Right cardiac atrium (tissue), 5 donors: ENCODE measurements at places on chromosomes 4 and X.

DNA sequence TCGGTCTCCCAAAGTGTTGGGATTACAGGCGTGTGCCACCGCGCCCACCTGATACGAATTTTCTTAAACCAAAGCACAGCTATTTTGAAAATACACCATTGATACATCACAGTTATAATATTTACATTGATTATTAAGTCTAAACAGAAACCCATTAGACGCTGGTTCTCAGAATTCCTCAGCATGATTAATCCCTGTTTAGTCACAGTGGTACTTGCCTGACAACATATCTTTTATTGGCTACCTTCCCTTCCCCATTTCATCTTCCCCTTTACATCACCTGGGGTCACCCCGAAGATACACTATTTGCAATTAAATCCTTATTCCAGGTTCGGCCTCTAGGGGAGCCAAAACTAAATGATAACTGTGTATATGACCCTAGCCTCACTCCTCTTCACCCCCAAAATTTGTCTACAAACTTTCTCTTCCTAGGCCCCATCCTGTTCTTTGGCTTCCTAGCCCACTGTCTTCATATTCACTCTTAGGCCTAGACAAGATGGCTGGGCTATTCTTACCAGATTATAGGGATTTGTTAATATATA is 36.8 kb upstream of the IL1RAPL1 start:
- no peak for DNase-seq

DNA sequence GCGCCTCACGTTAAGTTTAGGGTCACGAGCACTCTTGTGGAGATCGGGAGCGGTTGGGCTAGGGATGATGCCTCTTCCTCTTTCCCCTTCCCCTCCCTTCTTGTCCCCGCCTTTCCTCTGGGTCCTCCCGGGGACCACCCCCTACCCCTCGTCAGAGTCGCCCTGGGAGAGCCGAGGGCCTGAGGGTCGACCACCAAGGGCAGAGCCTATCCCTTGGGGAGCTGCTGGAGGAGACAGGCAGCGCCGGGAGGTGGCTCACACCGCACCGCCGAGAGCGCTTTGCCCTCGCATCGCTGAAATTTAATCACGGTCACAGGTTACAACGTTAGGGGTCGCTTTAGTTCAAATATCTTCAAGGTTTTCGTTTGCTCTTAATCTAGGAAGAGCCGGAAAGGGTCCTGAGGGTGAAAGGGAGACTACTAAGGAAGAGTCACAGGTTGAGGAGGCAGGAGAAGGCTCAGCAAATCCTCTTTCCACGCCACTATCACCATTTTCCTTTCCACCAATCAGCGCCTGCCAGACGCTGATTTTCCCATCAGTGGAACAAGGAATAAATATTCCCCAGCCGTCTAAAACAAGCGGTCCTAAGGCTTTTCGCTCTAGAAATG is 528 bp upstream of the SNCA start:
- DNase-seq: no peak

GRCh38 chrX:50747471-50747900 is 66.5 kb downstream of the SHROOM4 start:
- DNase-seq: no peak

GRCh38 chr4:155822572-155822971 is 43.5 kb downstream of the ASIC5 start:
- DNase-seq: no peak

DNA sequence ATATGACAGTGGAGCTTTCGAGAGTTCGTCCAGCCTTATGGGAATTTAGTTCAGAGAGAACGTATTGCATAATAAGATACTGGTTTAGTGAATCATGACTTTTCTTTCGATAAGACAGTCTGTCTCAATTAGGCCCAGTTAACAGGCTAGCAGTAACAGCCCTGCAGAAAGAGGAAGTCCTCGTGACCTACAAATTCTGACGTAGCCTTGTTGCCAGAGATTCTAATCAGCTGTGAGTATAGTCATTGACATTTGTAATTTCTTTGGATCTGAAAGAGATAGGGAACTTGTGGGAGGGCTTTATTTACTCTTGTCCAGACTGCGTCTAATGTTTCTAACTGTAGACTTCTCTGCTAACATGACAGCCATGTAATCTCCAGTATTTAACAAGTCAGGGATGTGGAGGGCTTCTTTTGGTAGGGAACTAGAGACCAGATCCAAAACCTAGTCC is 15.8 kb downstream of the ART3 start:
- DNase-seq: no peak

DNA sequence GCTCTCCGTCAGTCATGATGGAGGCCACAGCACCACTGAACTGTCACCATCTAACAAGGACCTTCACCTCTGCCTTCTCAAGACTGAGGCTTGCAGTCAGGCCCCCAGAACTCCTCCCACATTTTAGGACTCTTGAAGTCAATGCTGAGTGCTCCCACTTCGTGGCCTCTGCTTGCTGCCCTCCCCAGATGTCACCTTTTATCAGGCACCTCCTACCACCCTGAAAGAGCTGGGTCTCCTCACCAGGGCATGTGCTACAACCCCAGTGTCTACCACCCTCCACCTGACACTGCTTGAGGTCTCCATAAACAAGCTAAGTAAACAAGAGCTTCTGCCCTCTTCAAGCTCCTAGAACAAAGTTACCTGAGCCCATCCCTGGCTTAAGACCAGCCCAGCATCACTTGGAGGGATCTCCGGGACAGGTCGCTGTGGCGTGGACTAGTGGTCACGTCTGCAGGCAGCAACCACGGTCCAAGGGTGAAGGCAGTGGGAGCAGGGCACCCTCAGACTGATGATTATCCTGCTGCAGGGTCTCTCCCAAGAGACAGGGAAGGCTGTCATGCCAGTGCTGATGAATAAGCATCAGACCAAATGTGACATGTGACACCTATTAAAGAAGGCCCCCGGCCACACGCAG is 7.7 kb upstream of the FAM53A start:
- no peak for DNase-seq

GRCh38 chr4:38237139-38237538 is 276.9 kb downstream of the PTTG2 start:
- no peak for DNase-seq

DNA sequence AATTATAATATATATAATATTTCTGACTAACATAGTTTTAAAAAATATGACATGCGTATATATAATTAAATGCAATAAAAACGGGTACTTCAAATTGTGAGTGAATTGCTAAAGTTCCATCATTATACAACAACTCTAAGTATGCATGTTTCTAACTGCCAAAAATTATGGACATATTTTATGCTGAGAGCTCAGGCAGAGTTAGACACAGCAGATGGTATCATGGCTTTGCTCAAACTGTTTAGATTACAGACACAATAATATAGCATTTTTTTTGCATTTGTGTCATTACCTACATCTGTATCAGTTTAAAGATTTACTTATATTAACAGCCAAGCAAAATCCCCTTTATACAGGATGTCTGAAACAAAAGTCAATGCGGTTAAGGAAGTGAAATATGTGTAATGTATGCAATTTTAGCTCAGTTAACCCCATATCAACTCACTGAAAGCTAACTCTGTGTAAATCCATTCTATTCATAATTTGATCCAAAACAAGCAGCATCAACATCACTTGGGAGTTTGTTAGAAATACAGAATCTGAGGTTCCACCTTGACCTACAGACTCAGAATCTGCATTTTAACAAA is 119.1 kb upstream of the CNKSR2 start:
- no peak for DNase-seq

- peak; percentile 85 for DNase-seq
Measured at GRCh38 chr4:176792326-176793059, at the start of gene VEGFC. Gene VEGFC (minus strand): TSS chr4:176792922. CDS start chr4:176792311, 611 bp downstream.

- DNase-seq: no peak
Measured at GRCh38 chrX:41250867-41251266, 83.1 kb upstream of the DDX3X start.

DNA sequence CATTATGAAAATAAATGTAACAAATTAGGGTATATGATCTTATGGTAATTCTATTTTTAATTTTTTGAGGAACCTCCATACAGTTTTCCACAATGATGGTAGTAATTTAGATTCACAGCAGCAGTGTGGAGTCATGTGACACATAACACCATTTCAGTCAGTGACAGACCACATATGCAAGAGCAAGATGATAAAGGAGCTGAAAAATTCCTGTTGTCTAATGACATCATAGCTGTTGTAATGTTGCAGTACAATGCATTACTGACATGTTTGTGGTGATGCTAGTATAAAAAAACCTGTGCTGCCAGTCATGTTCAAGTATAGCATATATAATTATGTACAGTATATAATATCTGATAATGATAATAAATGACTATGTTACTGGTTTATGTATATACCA is 28.5 kb downstream of the EMCN start:
- no peak for DNase-seq

GRCh38 chr4:102620697-102621497 is 119.7 kb downstream of the NFKB1 start:
- no peak for DNase-seq

DNA sequence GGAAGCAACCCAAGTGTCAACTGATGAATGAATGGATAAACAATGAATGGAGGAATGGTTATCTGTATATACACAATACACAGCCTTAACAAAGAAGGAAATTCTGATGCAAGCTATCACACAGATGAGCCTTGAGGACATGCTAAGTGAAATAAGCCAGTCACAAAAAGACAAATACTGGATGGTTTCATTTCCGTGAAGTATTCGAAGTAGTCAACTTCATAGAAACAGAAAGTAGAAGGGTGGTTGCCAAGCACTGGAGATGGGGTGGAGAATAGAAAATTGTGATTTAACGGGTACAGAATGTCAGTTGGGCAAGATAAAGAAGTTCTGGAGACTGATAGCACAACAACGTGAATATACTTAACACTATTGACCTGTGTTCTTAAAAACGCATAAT is 28.2 kb downstream of the CENPU start:
- no peak for DNase-seq

GRCh38 chrX:103607364-103608305 is at the start of gene TCEAL3:
Gene TCEAL3 (plus strand): TSS chrX:103607963. CDS start chrX:103609065, 1,102 bp downstream.
- peak; percentile 86 for DNase-seq

- DNase-seq: no peak
Measured at GRCh38 chr4:108051343-108051742, 61.7 kb downstream of the HADH start.

DNA sequence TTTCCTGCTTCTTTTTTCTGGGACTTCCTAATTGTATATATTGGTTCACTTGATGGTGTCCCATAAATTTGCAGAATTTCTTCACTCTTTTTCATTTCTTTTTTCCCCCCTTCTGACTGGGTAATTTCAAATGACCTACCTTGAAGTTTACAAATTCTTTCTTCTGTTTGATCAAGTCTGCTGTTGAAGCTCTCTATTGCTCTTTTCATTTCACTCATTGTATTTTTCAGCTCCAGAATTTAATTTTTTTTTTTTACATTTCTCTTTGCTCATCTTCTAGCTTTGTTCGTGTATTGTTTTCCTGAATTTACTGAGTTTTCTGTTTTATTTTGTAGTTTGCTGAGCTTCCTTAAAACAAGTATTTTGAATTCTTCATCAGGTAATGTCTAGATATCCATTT is 61.7 kb upstream of the SRD5A3 start:
- no peak for DNase-seq

GRCh38 chr4:61445374-61446063 is 245.4 kb downstream of the ADGRL3 start:
- no peak for DNase-seq

DNA sequence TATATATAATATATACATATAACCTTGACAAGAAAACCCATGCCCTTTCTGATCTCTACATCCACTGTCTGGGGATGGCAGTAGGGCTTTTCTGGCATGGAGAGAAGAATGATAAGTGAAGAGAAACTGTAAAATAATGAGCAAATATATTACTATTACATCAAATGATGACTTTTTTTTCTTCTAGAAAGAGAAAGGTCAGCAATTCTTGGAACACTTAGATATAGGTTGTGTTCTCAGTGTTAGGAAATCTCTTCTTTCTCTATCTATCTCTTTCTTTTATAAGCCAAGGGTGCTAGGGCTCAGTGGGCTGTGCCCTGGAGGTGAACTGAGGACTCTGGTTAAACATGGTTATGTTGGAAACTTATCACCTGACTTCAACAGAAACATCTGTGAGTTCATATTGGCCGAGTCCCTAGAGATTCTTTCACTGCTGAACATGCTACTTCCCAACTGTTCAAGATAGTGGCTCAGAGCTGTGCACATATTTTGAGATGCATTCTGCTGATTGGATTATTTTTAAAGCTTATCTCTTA is 265.1 kb downstream of the GBA3 start:
- DNase-seq: no peak
